Activated CD4-positive, CD25-positive, alpha-beta regulatory T cell treated with anti-CD3 and anti-CD28 coated beads, Interleukin-2, amount 50 U/mL, for 16 hours (primary cell): ENCODE measurements at places on chromosomes 16 and 17.

DNA sequence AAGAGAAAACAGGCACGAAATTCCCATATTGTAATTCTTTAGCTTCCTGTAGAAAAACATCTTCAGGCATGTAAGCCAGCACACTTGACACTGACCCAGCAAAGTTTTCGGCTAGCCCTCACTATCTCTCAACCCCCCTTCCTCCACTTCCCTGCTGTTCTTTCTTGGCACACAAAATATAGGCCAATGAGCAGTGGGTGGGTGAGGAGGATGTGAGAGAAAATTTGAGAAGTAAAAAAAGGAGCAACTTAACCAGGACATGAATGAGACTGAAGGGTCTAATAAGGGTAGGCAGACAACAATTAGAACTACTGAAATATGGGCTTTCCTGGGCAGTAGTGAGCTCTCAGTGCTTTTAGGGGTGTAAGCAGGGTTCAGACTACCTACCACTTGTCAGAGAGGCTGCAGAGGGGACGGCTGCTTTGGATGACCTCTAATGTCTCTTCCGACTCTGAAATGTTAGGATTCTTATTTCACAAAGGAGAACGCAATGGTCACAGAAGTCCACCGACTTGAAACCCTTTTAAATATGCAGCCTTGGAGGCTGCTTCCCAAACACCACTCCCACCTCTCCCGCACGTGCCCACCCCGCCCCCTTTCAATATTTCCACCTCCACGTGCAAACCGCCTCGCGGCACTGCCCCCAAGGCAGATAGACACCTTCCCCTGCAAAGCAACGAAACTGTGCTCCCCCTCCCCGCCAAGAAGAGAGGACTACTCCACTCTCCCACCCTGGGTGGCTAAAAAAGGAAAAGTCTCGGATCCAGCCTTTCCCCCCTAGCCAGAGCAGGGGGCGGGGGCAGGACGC is 889 bp downstream of the MBTD1 start:
- DNase-seq = no peak

- no peak for DNase-seq
Observed at GRCh38 chr17:72158895-72159885, 38.4 kb downstream of the SOX9 start.

DNA sequence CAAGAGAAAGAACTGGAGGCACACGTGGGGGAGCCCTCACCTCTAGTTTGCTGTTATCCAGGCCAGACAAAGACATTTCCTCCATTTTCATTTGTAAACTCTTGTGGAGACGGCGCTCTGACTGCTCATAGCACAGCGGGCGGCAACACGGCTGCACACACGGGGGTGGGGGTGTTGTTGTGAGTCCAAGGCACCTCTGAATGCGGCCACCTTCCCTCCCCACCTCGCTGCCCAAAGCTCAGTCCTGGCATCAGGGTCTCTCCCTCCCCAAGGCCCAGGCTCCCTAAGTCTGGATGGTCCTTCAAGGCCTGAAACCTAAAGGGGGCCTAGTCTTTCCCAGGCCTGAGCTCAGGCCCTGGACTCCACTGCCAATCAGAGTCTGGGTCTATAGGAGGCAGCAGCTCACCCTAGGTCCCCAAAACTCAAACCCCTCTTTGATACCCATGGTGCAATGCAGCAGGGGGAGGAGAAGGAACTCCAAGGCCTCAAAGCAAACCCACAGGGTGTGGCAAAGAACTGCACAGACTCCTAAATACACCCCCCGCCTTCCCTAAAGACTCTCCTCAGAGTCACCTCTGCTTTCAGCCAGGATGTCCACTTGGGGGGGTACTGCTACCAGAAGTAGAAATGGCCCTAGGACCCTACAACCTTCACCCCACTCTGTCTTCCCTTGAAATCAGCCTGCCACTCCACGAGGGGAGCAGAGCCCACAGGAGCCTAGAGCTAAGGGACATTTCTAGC is 1.5 kb downstream of the ATXN7L3 start:
- no peak for DNase-seq

GRCh38 chr17:40515491-40516041 is 14.1 kb upstream of the TNS4 start:
- no peak for DNase-seq

GRCh38 chr16:57316390-57317017 is 32.0 kb upstream of the PLLP start:
- DNase-seq = no peak

- DNase-seq = no peak
Observed at GRCh38 chr16:3235856-3236669, 1.1 kb upstream of the ZNF200 start.

GRCh38 chr16:14579266-14579665 is 50.8 kb downstream of the PARN start:
- DNase-seq = no peak

GRCh38 chr17:49494986-49495841 is at the start of gene NGFR:
NGFR (plus strand) TSS chr17:49495293; CDS start chr17:49495418, 125 bp downstream.
- DNase-seq = no peak

DNA sequence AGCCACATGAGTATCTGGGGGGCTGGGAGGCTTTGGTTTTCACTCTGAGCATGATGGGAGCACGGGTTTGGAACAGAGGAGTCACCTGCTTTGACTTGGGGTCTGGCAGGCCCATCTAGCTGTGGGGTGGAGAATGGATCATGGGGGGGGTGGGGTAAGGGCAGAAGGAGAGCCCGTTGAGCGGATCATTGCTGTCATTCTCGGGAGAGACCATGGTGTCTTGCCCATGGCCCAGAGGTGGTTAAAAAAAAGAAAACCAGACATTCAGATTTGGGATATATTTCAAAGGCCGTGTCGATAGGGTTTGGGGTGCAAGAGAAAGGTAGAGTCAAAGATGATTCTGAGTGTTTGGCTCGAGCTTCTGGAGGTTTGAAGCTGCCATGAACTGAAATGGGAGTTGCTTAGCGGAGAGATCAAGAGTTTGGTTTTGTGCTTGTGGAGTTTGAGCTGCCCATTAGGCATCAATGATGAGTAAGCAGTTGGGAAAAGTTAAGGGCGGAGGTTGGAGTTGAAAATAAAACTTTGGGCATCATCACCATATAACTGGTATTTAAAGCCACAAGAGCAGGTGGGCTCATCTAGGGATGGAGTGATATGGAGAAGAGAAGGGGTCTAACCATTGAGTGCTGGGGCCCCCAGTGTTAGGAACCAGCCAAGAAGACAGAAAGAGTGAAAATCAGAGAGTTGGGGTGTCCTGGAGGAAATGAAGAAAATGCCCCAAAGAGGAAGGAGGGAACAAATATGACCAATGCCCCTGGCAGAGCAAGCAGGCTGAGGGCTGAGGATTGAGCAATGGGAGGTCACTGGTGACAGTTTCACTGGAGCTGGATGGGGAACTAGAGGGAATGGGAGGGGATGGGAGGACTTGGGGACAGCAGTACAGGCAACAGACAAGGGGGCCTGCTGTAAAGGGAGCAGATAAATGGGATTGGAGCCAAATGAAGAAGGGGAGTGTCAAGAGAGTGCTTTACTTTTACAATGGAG is 1.9 kb downstream of the NOD2 start:
- DNase-seq = no peak

GRCh38 chr17:74682471-74683190 is 30.1 kb downstream of the CD300LF start:
- DNase-seq = no peak
